Stimulated activated CD8-positive, alpha-beta memory T cell treated with anti-CD3 and anti-CD28 coated beads, Interleukin-4, amount 100 ng/mL, for 4 hours (primary cell): ENCODE measurements at places on chromosomes 11 and 22.

DNA sequence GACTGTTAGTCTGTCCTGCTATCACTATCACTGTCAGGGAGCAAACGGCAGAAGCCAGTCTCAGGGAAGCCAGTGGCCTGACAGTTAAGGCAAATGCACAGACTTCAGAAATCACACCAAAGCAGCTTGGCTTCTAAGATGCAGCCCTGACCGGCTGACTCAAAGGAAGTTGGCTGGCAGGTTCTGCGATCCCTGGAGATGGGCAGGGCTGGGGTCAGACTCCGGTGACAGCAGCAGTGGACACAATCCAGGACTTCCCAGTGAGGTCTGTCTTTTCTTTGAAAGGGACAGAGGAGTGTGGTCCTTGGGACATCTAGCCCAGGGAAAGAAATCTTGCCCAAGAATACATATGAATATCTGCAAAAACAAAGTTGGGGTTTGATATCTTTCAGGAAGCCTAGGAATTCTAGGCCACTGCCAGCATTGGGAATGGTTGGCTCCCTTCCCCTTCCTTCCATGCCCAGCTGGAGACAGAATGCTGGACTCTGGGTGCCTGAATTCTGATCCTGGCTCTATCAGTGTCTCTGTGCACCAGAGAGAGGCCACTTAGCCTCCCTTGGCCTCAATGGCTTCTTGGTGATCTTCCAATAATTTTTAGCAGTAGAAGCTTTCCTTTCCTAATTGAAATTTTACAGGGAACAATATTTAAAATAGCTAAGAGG lies 108.9 kb downstream of the KIRREL3 start:
- no peak for DNase-seq

- DNase-seq = no peak
Measured at GRCh38 chr11:2077061-2077802, 62.0 kb downstream of the IGF2 start.

GRCh38 chr11:69358398-69359020 lies 64.6 kb downstream of the MYEOV start:
- DNase-seq = no peak

DNA sequence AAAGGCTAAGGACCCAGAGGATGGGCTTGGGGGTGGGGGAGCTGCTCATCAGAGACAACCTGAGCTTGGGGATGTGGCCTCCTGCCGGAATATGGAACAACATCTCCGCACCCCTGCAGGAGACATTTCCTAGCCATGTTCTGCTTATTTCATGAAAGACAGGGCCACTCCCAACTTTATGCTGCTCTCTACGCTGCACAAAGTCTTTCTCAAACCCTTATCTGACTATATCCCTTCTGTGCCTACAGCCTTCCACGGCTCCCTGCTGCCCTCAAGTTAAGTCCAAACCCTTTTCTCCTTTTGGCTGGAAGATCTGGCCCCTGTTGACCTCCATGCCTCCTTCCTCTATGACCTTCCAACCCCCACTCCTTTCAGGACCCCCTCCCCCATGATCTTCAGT lies 562.0 kb downstream of the MN1 start:
- no peak for DNase-seq

GRCh38 chr22:21687685-21688259 lies 22.0 kb downstream of the PPIL2 start:
- no peak for DNase-seq

DNA sequence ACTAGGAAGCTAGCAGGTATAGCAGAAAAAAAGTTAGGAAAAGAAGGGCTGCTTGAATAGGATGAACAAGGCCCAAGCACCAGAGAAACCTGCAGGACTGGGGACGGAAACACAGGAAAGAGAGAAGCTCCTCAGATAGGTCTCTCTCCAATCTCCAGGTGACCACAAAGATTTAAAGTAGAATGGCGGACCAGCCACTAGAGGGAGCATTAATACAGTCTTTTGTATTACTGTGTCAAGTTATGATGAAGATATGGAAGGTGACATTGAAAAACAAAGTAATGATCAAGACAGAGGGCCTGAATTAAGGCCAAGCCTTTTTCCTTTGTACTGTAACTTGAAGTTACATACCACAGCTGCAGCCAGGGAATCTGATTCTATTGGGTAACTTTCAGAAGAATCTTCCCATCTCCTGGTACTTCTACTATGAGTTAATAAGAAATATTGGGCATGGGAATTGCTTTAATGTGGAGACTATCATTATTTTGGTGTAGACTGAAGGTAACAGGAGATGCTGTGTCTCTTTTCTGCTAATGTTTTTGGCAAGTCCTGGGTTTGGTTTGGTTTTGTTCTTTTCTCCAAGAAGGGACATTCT lies 33.8 kb downstream of the OR2AG2 start:
- DNase-seq = peak; percentile 15

GRCh38 chr11:130846606-130847005 lies 69.7 kb downstream of the SNX19 start:
- DNase-seq = no peak

- no peak for DNase-seq
Measured at GRCh38 chr11:60084631-60085273, 3.7 kb upstream of the MS4A2 start.

- DNase-seq = no peak
Measured at GRCh38 chr11:77981346-77981947, 13.0 kb downstream of the INTS4 start.

DNA sequence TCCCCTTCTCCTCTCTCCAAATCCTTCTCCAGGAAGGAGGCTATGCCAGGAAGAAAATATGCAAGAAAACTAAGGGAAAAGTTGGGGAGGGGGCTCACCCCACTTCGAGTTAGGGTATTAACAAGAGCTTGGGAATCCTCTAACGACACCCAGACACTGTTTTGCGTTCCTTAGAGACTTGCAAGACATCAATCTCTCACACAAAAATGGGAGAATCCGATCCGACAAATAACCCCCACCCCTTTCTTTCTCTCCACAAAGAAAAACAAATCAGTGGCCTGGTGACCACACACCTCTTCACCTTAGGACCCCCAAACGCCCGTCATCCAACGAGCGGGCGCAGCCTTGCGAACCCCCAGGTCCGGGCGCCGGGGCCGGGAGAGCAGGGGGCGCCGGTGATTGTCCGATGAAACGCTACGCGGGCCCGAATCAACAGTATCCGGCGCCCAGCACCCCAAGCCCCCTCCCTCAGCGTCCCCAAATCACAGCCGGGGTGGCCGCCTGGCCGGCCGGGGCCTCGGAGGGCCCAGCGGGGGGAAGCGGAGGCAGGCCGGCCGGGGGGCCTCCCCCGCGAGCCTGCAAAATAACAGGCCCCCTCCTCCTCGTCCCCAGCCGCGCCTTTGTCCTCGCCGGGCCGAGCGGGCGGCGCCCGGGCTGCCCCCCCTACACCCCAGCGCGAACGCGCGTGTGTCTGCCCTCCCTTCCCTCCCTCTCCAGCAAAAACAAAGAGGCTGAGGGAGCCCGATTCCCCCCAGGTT lies 690 bp downstream of the CSNK1E start:
- no peak for DNase-seq

DNA sequence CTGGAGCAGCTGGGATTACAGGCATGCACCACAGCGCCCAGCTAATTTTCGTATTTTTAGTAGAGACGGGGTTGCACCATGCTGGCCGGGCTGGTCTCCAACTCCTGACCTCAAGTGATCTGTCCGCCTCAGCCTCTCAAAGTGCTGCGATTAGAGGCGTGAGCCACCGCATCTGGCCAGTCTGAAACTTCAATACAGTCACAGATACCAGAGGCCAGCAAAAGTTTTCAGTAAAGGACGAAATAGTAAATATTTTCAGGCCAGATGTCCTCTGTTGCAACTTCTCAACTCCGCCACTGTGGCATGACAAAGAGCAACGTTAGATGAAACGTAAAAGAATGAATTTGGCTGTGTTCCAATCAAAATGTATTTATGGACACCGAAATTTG lies 403.6 kb downstream of the MN1 start:
- DNase-seq = no peak

DNA sequence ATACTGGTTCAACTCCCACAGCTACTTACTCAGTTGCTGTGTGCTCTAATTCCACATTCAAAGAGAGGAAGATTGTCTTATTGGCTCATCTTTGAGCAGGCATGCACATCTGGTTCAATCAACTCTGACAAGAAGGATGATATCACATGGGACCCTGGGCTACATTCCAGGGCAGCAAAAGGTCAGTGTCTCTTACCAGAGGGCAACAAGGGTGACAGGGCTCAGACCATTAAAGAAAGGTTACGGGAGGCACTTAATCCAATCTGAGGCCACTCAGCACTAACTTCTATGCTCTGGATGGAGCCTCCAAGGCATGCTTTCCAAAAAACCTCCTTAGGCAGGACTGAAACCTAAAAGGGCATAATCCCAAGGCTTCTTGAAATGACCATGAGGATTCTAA lies 549.4 kb upstream of the API5 start:
- DNase-seq = no peak

GRCh38 chr22:23204125-23204488 lies 23.8 kb downstream of the BCR start:
- no peak for DNase-seq

DNA sequence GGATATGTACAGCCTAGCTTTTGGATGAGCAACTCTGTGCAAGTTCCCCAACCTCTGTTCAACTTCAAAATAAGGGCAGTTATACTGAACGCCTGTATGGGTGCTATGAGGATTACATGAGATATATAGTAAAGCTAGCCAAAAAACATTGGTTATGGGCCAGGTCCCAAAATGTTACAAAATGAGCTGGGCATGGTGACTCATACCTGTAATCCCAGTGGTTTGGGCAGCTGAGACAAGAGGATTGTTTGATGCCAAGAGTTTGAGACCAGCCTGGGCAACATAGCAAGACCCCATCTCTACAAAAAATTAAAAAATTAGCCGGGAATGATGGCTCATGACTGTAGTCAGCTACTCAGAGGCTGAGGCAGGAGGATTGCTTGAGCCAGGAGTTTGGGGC lies 118.4 kb downstream of the TEAD1 start:
- DNase-seq = no peak

DNA sequence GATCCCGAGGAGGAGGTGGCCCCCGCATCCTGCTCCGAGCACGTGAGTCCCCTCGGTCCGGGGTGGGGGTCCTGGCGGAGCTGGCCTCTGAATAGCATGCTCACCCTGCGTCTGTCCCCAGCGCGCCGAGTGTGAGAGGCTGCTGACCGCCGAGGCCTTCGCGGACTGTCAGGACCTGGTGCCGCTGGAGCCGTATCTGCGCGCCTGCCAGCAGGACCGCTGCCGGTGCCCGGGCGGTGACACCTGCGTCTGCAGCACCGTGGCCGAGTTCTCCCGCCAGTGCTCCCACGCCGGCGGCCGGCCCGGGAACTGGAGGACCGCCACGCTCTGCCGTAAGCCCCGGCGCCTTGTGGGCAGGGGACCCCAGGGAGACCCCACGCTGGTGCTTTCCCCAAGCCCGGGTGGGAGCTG lies 3.5 kb downstream of the MUC2 start:
- DNase-seq = no peak

GRCh38 chr11:73784080-73784634 lies 3.5 kb upstream of the MRPL48 start:
- no peak for DNase-seq

DNA sequence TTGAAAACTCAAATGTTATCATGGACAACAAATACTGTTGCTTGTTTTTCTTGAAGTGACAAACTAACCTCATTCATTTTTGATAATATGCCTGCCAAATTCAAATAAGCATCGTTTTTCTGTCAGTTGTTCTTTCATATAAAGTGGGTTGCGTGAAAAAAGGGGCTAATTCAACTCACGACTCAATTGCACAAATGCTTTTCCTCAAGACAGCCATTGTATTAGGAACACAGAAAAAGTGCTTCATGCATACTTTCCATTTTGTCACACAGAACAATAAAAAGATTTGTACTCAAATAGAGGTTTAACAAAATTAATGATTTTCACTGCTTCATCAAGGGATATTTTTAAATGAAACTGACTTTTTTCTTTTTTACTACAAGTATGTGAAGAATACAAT lies 94.6 kb upstream of the ALKBH3 start:
- no peak for DNase-seq

DNA sequence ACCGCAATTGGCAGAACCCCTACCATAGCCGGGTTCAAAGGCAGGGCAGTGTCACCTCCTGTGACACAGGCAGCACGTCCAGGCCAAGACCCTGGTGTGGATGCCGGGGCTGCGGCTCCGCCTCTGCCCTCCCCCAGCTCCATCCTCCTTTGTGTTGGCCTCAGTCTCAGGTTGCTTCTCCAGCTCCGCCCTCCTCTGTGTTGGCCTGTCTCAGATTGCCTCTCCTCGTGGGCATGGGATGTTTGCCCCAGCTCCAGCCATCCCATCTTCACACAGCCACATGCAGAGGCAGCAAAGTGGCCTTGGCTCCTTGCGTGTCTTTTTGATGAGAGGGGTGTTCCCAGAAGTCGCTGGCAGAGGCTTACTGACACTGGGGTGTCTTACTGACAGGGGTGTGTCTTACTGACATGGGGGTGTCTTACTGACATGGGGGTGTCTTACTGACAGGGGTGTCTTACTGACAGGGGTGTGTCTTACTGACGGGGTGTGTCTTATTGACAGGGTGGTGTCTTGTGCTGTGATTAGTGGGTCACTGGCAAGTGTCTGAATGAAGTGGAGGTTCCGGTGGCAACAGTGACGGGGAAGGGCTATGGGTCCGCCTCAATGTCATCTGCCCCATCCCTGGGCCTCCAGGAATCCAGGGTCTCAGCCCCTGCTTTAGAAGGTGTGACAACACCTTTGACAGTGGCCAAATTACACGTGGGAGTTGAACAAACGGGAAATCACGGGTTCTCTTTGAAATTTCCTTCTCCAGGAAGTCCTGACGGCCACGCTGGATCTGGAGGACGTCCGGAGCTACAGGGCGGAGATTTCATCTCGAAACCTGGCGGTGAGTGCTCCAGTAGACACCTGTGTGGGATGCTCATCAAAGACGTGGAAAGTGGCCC lies 24.9 kb downstream of the NADSYN1 start:
- no peak for DNase-seq

DNA sequence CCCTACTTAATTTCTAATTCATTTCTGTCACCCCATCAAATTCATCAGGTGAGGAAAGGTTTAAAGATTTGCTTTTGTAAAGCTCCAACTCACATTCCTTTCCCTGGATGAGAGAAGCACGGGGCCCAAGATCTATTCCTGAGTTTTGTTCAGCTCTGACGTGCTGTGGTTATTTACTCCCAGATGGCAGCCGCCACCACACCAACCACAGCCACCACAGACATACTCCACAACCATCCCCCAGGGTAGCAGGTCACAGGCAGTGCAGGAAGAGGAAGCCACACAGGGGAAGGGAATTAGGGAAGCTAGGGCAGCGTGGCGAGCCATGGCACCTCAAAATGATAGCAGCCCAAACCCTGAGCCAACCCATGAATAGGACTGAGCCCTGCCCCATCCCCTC lies 63.5 kb upstream of the CSNK2A3 start:
- no peak for DNase-seq

DNA sequence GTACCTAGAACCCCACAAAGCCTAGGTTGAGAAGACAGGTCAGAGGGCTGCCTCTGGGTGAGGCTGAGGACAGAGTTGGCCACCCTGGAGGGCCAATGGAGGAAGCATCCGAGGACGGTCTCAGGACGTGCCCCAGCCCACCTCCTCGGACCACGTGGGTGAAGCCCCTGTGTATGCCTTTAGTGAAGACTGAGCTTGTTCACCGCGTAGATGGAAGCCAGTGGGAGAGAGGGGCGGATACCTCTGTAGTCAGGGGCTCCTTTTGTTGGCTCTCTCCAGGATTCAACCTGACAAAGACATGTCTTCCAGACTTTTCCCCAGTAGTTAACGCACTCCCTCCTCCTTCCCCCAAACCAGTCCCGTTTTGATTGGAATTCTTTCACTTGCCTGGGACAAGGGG lies 110.7 kb downstream of the ZBTB16 start:
- DNase-seq = no peak

GRCh38 chr11:84581083-84581482 lies 1046.1 kb downstream of the DLG2 start:
- no peak for DNase-seq

- no peak for DNase-seq
Measured at GRCh38 chr22:48851933-48852549, 975.6 kb downstream of the BRD1 start.
